ENCODE measurements at places on chromosomes 6 and 20.

GRCh38 chr6:155443168-155443567 is 12.5 kb downstream of the NOX3 start:
- no peak for DNase-seq

DNA sequence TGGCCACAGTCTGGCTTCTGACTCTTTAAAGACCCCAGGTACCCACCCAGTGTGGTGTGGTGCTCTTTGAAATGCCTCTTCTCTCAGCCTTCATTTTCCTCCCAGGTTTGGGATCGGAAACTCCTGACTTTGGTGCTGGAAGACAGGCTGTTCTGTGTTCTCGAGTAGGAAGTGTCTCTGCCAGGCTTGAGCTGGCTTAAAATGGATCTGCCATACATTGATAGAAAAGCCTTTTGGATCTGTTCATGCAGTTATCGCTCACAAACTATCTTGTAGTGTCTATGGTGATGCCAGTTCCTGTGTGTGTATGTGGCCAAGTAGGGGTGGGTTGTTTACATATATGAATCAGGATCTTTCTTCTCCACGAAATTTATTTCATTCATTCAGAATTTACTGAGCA is 307.3 kb upstream of the CHD6 start:
- no peak for DNase-seq

DNA sequence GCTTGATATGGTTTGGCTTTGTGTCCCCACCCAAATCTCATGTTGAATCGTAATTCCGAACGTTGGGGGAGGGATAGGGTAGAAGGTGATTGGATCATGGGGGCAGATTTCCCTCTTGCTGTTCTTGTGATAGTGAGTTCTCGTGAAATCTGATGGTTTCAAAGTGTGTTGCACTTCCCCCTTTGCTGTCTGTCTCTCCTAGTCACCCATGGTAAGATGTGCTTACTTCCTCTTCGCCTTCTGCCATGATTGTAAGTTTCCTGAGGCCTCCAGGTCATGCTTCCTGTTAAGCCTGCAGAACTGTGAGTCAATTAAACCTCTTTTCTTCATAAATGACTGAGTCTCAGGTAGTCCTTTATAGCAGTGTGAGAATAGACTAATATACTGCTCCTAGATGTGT is 19.9 kb downstream of the PFDN4 start:
- no peak for DNase-seq

- DNase-seq: no peak
Observed at GRCh38 chr6:168020242-168020641, 22.8 kb downstream of the KIF25 start.

DNA sequence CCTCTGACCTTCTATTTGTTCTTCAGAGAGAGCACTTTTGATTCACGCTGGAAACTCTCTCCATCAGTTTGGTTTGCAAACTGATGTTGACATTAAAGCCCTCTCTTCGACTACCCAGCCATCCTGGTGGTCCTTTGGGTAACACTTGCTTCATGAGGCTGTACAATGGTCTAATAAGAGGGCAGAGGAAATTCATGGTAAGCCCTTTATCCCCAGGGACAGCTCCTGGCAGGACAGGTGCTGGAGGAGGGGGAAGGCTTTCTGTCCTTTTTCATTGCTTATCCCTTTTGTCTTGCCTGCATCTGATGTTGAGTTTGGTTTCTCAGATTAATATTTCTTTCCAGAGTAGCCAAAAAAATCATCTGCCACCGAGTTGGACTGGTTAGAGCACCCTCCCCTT is 52.1 kb upstream of the CD93 start:
- no peak for DNase-seq

DNA sequence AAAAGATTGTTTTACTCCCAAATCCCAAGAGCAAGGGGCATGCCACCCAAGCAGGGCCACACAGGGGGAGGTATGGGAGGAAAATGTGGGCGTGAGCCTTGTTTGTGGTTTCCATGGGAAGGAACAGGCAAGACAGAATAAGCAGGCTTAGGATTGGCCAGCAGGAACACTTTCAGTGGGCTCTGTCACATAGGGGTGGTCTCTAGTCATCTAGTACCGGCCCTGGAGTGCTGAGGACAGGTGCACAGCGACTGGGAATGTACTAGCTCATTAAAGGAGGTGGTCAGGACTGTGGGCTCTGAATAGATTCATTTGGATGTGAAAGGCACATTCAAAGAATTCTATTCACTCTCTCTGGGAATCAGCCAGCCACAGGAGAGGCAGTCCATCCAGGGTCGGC is 175.6 kb downstream of the TBC1D7 start:
- no peak for DNase-seq

GRCh38 chr6:87654875-87655454 is 47.1 kb downstream of the AKIRIN2 start:
- DNase-seq: no peak

- no peak for DNase-seq
Observed at GRCh38 chr6:158765499-158766068, 53.6 kb downstream of the EZR start.

DNA sequence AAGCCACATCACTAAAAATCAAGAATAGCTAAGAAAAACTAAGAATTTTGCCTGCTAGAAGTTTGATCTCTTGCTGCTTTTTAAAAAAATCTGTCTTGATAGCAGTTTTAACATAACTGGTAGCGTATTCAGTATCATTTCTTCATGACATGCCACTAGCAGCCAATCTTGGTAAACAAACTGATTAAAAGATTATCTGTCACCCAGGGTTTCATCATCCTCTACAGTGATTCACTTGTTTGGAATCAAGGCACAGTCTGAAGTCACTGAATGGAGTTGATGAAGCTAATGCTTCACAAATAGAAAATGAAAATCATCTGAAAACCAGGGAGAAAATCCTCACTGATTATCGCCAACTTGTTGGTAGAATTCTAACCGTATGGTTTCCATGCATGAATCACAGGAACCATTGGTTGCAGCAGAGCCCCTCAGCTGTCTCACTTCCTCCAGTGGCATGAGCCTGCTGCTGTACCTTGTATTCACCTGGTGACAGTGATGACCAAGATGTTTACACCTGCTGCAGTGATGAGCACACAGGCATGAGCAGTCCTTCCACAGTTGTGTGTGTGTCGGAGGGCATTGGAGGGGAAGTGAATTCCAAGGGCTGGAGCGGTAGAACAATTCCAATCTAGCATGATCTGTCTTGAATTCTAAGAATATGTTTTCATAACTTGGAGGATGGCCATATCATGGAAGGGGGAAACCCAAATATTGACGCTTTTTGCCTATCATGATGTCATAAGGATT is 275.0 kb downstream of the KHDC1L start:
- DNase-seq: no peak

DNA sequence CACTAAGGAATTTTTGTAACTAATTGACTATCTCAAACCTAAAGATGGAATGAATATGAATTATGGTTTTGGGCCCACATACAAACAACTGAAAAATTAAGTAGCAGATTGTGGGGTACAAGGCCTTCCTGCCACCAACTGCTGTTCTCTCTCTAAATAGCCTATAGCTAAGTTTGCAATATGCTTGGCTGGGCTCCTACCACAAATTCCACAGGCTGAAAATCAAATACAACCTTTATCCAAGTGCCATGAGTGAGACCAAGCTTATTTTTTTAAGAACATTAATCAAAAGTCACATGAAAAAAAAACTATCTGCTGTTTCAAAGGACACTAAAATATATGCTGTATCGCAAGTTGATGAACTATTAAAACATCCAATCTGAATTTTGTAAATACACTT is 52.1 kb downstream of the TENT5A start:
- no peak for DNase-seq

- no peak for DNase-seq
Observed at GRCh38 chr6:137123078-137123477, 50.4 kb downstream of the IL22RA2 start.

DNA sequence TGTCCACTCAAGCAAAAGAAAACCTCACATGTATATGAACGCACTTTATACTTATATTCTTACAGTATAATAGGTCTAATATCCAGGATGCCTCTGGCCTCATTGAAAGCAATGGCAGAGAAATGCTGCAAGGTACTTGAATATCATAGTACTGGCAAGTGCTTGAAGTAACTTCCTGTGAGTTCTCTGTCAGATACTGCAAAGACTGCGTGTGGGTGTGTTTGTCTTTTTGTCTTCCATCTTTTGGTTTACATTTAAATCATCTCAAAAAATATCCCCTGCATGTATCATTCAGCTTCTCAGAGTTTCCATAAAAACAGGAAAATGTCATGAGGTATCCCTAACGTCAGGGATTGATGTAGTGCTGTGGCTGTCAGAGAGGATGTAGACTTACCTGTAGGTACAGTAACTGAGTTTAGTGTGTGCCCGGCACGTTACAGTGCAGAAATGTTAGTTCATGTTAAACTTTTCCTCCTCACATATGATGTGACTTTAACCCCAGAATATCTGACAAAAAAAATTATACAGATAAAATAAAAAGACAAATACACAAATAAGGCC is 184.3 kb downstream of the DST start:
- DNase-seq: no peak

- DNase-seq: no peak
Observed at GRCh38 chr6:37725957-37726356, 28.3 kb upstream of the MDGA1 start.

DNA sequence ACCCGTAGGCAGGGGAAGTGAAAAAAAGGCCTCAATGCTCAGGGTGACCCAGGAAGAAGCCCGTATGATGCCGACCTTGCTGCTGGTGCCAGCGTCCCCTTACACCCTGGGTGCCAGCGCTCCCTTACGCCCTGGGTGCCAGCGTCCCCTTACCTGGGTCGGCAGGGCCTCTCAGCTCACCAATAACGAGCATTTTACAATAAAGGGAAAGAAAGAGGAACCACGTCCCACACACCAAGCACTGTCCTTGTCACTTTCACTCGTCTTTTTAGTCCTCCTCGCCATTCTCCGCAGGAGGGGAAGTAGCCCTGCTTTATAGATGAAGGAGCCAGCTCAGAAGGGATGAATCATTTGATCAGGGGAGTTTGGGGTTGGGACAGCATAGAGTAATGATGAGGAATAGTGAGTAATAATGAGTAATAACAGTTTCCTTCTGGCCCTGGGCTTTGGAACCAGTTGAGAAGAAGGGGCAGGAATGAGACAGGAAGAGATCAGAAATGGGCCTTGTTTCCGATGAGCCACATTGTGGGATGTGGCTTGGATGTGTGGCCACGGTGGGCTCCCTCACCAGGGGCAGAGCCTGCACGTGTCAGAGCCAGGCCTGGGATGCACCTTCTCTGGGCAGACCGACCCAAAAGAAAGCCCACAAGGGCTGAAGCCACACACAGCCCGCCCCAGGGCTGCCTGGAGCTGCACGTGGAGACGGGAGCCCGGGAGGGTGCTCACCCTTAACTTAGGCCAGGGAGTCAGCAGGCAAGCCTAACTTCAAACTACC is 75.7 kb downstream of the SYNJ2 start:
- peak; percentile 86 for DNase-seq

- no peak for DNase-seq
Observed at GRCh38 chr6:155595284-155595683, 139.6 kb upstream of the NOX3 start.

DNA sequence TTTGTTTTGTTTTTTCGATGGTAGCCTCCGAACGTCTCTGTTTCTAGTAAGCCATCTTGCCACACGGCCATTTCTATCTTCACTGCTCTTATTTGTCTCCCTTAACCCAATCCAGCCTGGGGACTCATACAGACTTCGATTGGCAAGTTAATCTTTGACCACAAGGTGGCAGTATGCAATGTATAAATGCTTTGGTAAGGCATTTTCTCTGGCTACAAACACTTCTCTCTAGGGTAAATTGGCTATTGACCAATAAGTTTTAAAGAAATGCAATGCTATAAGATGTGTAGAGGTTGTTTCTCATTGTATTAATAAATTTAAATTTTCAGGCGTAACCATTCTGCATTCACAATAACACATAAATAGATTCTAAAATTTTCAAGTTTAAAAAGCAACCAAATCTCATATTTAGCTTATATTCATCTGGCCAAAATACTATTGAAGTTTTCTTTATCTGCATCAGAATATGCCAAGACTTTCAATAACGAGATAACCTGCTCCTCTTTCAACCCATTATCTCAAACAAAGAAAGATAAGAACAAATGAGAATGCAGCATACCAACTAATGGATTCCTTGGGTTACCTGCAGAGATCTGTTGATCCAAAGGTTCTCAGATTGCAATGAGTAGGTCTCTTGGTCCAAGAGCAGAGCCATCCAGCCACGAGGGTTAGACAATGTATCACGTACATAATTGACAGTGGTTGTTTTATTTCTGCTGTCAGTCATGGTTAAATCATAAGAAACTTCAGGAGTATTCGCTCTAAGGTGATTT is 231.9 kb downstream of the PKHD1 start:
- no peak for DNase-seq

DNA sequence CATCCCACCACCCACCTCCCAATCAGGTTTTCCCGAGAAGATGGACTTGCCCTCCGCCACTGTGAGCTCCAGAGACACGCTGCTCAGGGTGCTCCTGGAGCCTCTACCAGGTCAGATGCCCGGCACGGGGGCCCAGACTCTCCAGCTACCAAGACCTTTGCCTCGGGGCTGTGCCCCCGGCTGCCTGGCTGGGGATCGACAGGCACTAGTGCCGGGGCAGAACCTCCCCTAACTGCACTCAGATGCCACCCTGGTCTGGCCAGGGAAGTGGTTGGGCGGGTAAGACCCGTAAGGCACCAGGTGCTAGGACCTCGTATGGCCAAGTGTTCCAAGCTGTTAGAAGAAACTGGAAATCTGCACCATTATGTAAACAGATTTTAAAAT is 100.7 kb downstream of the ASXL1 start:
- DNase-seq: no peak

DNA sequence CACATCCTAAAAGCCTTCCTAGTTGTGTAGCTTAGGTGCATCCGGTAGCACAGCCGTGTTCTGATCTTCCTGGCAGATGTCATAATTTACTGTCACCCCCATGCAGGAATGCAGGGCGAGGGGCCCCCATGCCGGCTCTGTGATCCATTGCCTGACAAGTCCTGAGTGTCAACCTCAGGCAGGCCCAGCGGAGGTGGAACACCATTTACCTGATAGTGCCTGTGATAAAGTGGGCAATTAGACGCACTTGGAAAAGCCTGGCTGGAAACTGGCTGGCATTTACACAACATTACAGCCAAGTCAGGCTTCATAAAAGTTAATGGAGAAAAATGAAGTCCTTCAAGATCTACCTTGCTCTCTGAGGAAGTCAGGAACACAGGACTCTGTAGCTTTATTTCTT is 521.4 kb upstream of the JAG1 start:
- no peak for DNase-seq

All from SIG-M5 (cell line).